ENCODE measurements at places on chromosomes 12 and 14.

DNA sequence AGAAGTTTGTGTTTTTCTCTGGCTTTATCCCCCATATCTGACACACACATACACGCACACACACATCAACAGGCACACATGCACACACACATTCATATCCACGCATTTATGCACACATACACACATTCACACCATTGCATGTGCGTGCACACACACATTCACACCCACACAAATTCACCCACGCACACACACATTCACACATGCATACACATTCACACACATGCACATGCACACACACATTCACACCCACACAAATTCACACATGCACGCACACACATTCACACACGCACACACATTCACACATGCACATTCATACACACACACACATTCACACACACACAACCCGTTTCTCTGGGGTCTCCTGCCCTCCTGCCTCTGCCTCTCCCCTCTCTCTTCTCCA lies 264.2 kb downstream of the BCL11B start:
- H3K36me3 ChIP-seq = no peaks in the 10 kb centered on the region
- H3K4me3 ChIP-seq = no peak overlapping the region
- H3K27me3 ChIP-seq = no peaks in the 10 kb centered on the region
- H3K27ac ChIP-seq = no peak overlapping the region
- no peak for DNase-seq
- peaks cover 3% of the 10 kb centered on the region for H3K4me1 ChIP-seq

DNA sequence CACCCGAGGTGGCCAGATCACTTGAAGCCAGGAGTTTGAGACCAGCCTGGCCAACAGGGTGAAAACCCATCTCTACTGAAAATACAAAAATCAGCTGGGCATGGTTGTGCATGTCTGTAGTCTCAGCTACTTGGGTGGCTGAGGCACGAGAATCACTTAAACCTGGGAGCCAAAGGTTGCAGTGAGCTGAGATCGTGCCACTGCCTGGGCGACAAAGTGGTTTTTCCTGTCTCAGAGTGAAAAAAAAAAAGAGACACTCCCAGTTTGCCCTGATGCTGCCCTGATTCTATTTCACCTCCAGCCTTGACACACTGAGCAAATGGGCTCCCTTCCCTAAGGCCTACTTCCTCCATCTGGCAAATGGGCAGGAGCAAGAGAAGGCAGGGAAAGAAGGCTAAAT lies 28.5 kb upstream of the PLEK2 start:
- H3K4me3 ChIP-seq = no peak overlapping the region
- H3K27me3 ChIP-seq = peaks cover 14% of the 10 kb centered on the region
- H3K27ac ChIP-seq = no peak overlapping the region
- H3K4me1 ChIP-seq = peaks cover 3% of the 10 kb centered on the region

- no peaks in the 10 kb centered on the region for H3K27me3 ChIP-seq
- peak overlapping the region; percentile 92 for H3K27ac ChIP-seq
- peaks cover 45% of the 10 kb centered on the region for H3K36me3 ChIP-seq
- H3K4me1 ChIP-seq = peaks cover 58% of the 10 kb centered on the region
Measured at GRCh38 chr12:91173124-91173523, 9.5 kb downstream of the DCN start.

DNA sequence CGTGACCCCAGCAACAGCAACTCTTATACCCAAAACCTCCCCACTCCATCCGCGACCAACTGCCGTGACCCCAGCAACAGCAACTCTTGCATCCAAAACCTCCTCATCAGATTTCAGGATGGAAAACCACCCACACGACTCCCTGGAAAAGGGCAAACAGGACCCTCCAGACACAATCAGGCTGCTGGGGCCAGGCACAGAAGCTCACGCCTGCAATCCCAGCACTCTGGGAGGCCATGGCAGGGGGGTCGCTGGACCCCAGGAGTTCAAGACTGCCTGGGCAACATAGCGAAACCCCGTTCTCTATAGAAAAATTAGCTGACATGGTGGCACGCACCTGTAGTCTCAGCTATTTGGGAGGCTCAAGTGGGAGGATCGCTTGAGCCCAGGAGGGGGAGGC lies 19.7 kb downstream of the PGAM5 start:
- no peaks in the 10 kb centered on the region for H3K27me3 ChIP-seq
- DNase-seq = no peak
- no peak overlapping the region for H3K27ac ChIP-seq
- peaks cover 76% of the 10 kb centered on the region for H3K36me3 ChIP-seq
- no peak overlapping the region for H3K4me3 ChIP-seq
- no peaks in the 10 kb centered on the region for H3K4me1 ChIP-seq

GRCh38 chr14:103031956-103032355 lies 25.4 kb downstream of the CDC42BPB start:
- H3K4me1 ChIP-seq = peaks cover 14% of the 10 kb centered on the region
- H3K27me3 ChIP-seq = no peaks in the 10 kb centered on the region
- H3K4me3 ChIP-seq = no peak overlapping the region
- DNase-seq = no peak
- H3K36me3 ChIP-seq = peaks cover 2% of the 10 kb centered on the region

- H3K27ac ChIP-seq = no peak overlapping the region
- no peak overlapping the region for H3K4me3 ChIP-seq
- H3K27me3 ChIP-seq = no peaks in the 10 kb centered on the region
- no peak for DNase-seq
- no peaks in the 10 kb centered on the region for H3K36me3 ChIP-seq
Measured at GRCh38 chr14:48390346-48390745, 714.9 kb upstream of the MDGA2 start.

DNA sequence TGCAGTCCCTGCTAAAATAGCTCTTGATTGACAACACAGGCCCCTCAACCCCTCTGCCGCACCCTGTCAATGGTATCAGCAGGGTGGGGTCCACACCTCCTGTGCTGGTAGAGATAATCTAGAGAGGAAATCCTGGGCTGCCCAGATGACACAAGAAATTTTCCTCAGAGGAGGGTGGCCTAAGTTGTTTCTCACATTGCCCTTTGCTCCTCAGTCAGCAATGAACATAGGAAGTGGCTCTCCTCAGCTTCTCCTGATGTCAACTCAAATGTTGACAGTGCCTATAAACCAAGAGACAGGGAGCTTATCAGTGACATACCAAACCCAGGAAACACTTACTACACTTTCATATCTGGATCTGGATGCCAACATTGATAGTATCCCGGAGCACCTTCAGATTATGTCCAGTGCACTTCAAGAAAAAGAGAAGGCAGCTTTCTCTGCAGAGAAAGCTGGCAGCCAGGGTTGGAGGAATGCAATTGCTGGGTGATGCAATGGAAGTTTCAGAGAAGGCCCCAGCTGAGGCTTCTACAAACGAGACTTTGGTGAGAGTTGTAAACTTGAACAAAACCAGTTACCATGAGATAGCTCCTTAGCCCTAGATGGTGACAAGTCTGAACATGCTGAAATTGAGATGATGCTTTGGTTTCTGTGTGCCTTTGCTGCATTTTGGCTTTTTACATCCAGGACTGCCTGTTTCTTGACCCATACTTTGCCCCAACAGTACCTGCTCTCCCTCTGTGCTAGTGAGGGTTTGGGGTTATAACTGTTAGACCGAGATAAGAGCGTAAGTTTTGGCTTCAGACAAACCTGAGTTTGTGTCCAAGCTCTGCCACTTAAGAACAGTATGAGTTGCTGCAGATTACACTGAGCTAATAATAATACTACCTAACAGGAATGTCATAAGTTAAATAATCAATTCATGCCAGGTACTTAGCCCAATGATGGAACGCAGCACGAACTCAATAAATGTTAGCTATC lies 183.5 kb downstream of the NUAK1 start:
- no peak overlapping the region for H3K27ac ChIP-seq
- H3K36me3 ChIP-seq = no peaks in the 10 kb centered on the region
- no peak for DNase-seq
